ENCODE measurements at places on chromosomes 2 and 18. TPM values are rescaled to one million over a fixed set of nuclear protein-coding genes. Genes with fewer than 3 reads are reported as not detected.

PRSS56 gene
- not detected for total RNA-seq

FLACC1 gene
- total RNA-seq: 1.3 TPM

ALK gene
- total RNA-seq: 1.0 TPM

ANKZF1 gene
- 30.6 TPM for total RNA-seq

SOWAHC gene
- 28.2 TPM for total RNA-seq

WNT6 gene
- 0.16 TPM for total RNA-seq

PFN4 gene
- total RNA-seq: 1.4 TPM

WNT10A gene
- total RNA-seq: 1.9 TPM

CXXC1 gene
- 32.4 TPM for total RNA-seq

PARD6G gene
- 14.0 TPM for total RNA-seq

SATB2 gene
- 3.5 TPM for total RNA-seq

ZNF519 gene
- 34.7 TPM for total RNA-seq

TRIM43 gene
- total RNA-seq: not detected

REG3A gene
- total RNA-seq: not detected

EVA1A gene
- 7.1 TPM for total RNA-seq

RAMP1 gene
- 13.2 TPM for total RNA-seq

PTPRM gene
- 112 TPM for total RNA-seq

EPB41L3 gene
- total RNA-seq: 52.3 TPM

LRP2 gene
- 0.26 TPM for total RNA-seq

SMYD5 gene
- total RNA-seq: 14.6 TPM

FOXI3 gene
- not detected for total RNA-seq

SRD5A2 gene
- total RNA-seq: 16.2 TPM

GAREM1 gene
- total RNA-seq: 15.9 TPM

AQP12B gene
- not detected for total RNA-seq

TEKT4 gene
- total RNA-seq: not detected

MYO5B gene
- total RNA-seq: 8.8 TPM

ITPRIPL1 gene
- 3.3 TPM for total RNA-seq

ACAA2 gene
- 45.4 TPM for total RNA-seq

FAM228B gene
- total RNA-seq: 61.8 TPM

FN1 gene
- 1,853 TPM for total RNA-seq

RAD51AP2 gene
- 0.26 TPM for total RNA-seq

LDLRAD4 gene
- 52.3 TPM for total RNA-seq

RPRM gene
- total RNA-seq: 5.6 TPM

SOX11 gene
- 9.8 TPM for total RNA-seq

CNDP2 gene
- total RNA-seq: 44.0 TPM

CPO gene
- total RNA-seq: 0.53 TPM

ITGB1BP1 gene
- total RNA-seq: 42.0 TPM

FAM161A gene
- total RNA-seq: 15.3 TPM

MREG gene
- total RNA-seq: 3.4 TPM

OTOS gene
- not detected for total RNA-seq

DOK6 gene
- total RNA-seq: 22.6 TPM

CELF4 gene
- total RNA-seq: 0.79 TPM

BOD1L2 gene
- total RNA-seq: not detected

CHRNA1 gene
- total RNA-seq: 6.3 TPM

Measured in urinary bladder (tissue), 4 donors.